ENCODE measurements at places on chromosomes 12 and 14.

DNA sequence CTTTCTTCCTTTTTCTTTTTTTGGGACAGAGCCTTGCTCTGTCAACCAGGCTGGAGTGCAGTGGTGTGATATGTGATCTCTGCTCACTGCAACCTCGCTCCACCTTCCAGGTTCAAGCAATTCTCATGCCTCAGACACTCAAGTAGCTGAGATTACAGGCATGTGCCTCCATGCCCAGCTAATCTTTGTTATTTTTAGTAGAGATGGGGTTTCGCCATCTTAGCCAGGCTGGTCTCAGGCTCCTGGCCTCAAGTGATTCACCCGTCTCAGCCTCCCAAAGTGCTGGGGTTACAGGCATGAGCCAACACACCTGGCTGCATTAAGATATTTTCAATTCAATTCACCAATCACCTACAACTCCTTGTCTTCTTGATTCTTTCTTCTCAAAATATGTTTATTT, 1046.5 kb downstream of the GALC start:
- no peak overlapping the region for H3K27ac ChIP-seq
- H3K4me3 ChIP-seq = no peak overlapping the region
- H3K36me3 ChIP-seq = no peaks in the 10 kb centered on the region
- no peak for DNase-seq
- H3K27me3 ChIP-seq = no peaks in the 10 kb centered on the region

GRCh38 chr14:86539361-86540070, 1009.6 kb downstream of the FLRT2 start:
- no peaks in the 10 kb centered on the region for H3K27me3 ChIP-seq
- H3K4me1 ChIP-seq = no peaks in the 10 kb centered on the region
- H3K27ac ChIP-seq = no peak overlapping the region
- DNase-seq = no peak

DNA sequence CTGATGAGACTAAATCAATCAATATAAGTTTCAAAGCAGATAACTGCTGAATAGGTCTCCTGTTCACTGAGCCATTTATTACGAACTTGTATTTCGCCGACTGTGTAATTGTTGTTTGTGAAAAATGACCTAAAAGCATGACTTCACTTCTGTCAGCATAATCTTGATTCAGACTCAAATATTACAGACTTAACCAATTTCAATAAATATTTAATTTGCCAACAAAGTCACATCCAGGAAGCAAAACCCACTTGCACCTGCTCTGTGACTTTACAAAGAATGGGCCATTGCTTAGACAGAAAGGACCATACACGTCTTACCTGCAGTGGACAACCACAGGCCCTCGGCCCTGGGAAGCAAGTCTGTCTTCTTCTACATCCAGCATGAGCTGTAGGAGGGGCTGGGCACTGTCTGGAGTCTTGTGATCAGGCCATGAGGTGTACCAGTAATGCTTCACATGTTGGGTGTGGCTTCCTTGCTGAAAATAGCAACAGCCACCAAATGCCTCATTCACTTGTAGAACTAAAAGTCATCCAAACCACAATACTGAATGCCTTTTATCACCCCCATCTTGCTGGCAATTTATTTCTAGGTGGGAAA, 23.5 kb upstream of the PTPRB start:
- DNase-seq = no peak
- H3K27ac ChIP-seq = no peak overlapping the region
- H3K4me1 ChIP-seq = peaks cover 2% of the 10 kb centered on the region
- H3K27me3 ChIP-seq = no peaks in the 10 kb centered on the region

- no peaks in the 10 kb centered on the region for H3K27me3 ChIP-seq
- no peak overlapping the region for H3K4me3 ChIP-seq
- no peaks in the 10 kb centered on the region for H3K36me3 ChIP-seq
- H3K27ac ChIP-seq = no peak overlapping the region
- no peak for DNase-seq
Observed at GRCh38 chr14:50225067-50225973, 6.1 kb downstream of the SOS2 start.

DNA sequence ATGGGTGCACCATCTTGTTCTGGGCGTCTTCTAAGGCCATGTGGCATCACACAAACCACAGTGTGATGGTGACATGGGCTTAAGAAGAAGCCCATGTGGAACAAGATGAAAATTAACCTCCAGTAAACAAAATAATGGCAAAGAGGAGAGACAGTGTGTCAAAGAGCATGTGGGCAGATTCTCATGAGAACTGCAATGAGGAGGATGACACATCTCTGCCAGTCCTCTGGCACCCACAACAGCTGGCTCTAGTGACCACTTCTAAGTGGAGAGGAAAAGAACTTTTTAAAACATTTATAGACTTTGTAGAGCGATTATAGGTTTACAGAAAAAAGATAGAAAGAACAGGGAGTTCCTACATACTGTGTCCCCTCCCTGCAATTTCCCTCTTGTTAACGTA, 401.4 kb downstream of the ATP23 start:
- H3K27ac ChIP-seq = no peak overlapping the region
- no peak overlapping the region for H3K4me3 ChIP-seq
- no peaks in the 10 kb centered on the region for H3K4me1 ChIP-seq
- peaks cover 7% of the 10 kb centered on the region for H3K27me3 ChIP-seq

GRCh38 chr14:51491776-51492175, 159.9 kb upstream of the FRMD6 start:
- no peaks in the 10 kb centered on the region for H3K36me3 ChIP-seq
- peaks cover 3% of the 10 kb centered on the region for H3K27me3 ChIP-seq
- no peak for DNase-seq
- no peak overlapping the region for H3K27ac ChIP-seq
- no peaks in the 10 kb centered on the region for H3K4me1 ChIP-seq

GRCh38 chr12:34350092-34351041, 328.1 kb downstream of the ALG10 start:
- H3K27ac ChIP-seq = no peak overlapping the region
- H3K4me3 ChIP-seq = no peak overlapping the region
- no peaks in the 10 kb centered on the region for H3K4me1 ChIP-seq
- H3K27me3 ChIP-seq = no peaks in the 10 kb centered on the region
- H3K36me3 ChIP-seq = no peaks in the 10 kb centered on the region
- DNase-seq = no peak

- H3K27me3 ChIP-seq = no peaks in the 10 kb centered on the region
- DNase-seq = no peak
- H3K27ac ChIP-seq = no peak overlapping the region
Observed at GRCh38 chr12:43347026-43347425, 205.0 kb downstream of the ADAMTS20 start.

DNA sequence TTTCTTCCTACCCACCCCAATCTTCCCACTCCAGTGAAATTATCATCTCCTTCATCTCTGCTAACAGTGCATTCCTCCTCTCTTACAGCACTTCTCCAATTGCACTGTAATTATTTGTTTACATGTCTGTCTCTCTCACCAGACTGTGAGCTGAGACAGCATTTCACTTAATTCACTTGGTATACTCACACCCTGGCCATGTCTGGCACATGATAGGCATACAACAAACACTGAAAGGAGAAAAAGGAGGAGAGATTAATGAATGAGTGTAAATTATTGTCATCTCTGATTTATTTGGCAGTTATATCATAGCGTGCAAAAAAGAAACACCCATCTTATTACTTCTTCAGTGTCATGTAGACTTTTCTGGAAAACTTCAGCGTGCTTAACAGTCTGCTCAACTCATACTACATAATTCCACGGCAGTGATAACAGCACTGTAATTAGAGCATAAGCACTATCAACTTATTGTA, 452.3 kb downstream of the ADAMTS20 start:
- H3K4me1 ChIP-seq = no peaks in the 10 kb centered on the region
- DNase-seq = no peak
- no peaks in the 10 kb centered on the region for H3K36me3 ChIP-seq
- H3K27ac ChIP-seq = no peak overlapping the region

DNA sequence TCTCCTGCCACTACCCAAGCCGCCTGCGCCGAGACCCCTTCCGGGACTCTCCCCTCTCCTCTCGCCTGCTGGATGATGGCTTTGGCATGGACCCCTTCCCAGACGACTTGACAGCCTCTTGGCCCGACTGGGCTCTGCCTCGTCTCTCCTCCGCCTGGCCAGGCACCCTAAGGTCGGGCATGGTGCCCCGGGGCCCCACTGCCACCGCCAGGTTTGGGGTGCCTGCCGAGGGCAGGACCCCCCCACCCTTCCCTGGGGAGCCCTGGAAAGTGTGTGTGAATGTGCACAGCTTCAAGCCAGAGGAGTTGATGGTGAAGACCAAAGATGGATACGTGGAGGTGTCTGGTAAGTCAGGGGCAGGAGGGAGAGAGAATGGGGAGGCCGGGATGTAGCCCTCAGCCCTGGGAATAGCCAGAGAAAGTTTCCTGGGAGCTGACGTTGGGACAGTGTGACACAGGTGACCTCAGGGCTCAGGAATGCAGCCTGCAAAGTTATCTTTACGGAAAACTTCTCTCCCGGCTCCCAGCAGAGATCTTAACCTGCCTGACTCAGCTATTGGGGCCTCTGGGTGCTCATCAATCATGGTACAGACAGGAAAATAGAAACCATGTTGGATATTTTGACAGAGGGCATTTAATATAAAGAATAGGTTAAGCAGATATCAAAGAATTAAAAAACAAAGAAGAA, 747 bp downstream of the HSPB8 start:
- H3K4me1 ChIP-seq = no peaks in the 10 kb centered on the region
- no peaks in the 10 kb centered on the region for H3K36me3 ChIP-seq
- H3K27ac ChIP-seq = no peak overlapping the region
- no peak overlapping the region for H3K4me3 ChIP-seq
- peaks cover 27% of the 10 kb centered on the region for H3K27me3 ChIP-seq

DNA sequence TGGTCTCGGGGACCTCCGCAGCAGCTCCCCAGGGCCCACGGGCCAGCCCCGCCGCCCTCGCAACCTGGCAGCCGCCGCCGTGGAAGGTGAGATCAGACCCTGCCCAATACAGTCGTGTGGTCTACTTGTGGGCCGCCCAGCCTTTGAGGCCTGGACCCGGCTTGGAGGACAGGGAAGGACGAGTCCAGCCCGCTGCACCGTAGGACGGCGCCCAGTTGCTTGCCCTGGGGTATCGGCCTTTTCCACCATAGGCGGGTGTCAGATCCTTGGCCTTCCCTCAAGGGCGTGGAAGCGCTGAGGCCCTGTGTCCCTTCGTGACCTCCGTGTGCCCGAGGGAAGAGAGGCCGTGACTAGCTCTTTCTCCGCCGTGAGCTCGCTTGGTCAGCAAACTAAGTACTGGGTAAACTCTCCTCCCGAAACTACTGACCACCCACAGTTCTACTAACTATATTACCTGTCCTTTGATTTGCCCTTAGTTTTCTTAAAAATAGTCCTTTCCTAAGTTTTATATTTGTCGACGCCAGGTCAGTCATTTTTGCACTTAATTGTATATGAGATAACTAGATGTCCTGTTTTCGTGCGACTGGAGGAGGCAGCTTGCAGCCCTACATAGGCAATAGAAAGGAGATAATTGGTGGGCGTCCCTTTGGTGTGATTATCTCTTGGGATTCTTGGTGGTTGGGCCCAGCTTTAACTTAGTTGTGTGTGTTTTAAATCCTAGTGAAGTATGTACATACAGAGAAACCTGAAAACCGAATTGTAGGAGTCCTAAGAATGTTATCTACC, 757 bp downstream of the SLC25A3 start:
- H3K36me3 ChIP-seq = no peaks in the 10 kb centered on the region
- H3K27ac ChIP-seq = peak overlapping the region; percentile 94
- peak overlapping the region; percentile 97 for H3K4me3 ChIP-seq
- H3K4me1 ChIP-seq = peaks cover 18% of the 10 kb centered on the region
- DNase-seq = no peak

- H3K36me3 ChIP-seq = no peaks in the 10 kb centered on the region
- H3K4me1 ChIP-seq = peaks cover 64% of the 10 kb centered on the region
- no peaks in the 10 kb centered on the region for H3K27me3 ChIP-seq
- peak overlapping the region; percentile 97 for H3K27ac ChIP-seq
- no peak for DNase-seq
Observed at GRCh38 chr12:8951744-8952143, 2.3 kb upstream of the M6PR start.

GRCh38 chr12:20232931-20233675, 135.2 kb upstream of the PDE3A start:
- H3K4me3 ChIP-seq = no peak overlapping the region
- no peaks in the 10 kb centered on the region for H3K27me3 ChIP-seq
- no peak overlapping the region for H3K27ac ChIP-seq
- no peaks in the 10 kb centered on the region for H3K36me3 ChIP-seq
- no peak for DNase-seq

- DNase-seq = no peak
- H3K36me3 ChIP-seq = no peaks in the 10 kb centered on the region
- no peak overlapping the region for H3K27ac ChIP-seq
- H3K4me1 ChIP-seq = no peaks in the 10 kb centered on the region
Observed at GRCh38 chr14:35378425-35379233, 25.9 kb downstream of the NFKBIA start.

- peak overlapping the region; percentile 54 for H3K4me3 ChIP-seq
- peaks cover 7% of the 10 kb centered on the region for H3K4me1 ChIP-seq
- no peaks in the 10 kb centered on the region for H3K36me3 ChIP-seq
- no peak overlapping the region for H3K27ac ChIP-seq
Observed at GRCh38 chr12:53995002-53995377, 5.0 kb upstream of the HOXC9 start.

DNA sequence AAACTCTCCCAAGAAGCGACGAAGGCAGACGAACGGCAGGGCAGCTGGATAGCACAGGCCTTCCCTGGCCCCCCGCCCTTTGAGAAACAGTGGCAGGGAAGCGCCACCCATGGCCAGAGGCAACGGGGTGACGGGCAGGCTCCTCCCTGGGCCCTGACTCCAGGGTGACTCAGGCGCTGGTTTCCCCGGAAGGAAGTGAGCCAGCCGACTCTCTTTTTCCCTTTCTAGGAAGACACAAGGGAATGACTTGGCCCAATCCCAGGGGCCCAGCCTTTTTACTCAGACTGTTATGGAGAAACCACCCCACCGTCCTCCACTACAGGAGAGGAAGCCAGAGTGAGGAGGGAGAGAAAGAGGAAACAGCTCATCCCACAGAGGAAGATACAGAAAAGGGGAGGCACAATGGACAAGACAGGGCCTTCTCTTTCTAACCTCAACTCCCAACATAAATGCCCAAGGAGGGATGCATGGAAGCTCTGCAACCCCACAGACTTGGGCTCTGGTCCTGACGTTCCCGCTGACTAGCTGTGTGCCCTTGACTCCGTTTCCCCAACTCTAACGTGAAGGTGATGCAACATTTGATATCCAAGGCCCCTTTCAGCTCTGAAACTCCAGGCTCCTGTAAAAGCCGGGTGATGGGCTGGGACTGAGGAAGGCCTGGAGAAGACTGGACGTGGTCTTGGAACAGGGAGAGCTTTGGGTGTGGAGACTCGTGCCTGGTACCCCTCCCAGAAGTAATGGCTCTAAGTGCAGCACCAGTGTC, 27.9 kb downstream of the ACTN1 start:
- no peak for DNase-seq
- peaks cover 83% of the 10 kb centered on the region for H3K4me1 ChIP-seq
- no peak overlapping the region for H3K4me3 ChIP-seq
- H3K36me3 ChIP-seq = no peaks in the 10 kb centered on the region
- H3K27ac ChIP-seq = no peak overlapping the region

Data from T-cell (primary cell).